Esophagus muscularis mucosa (tissue), 4 donors: ENCODE measurements at places on chromosomes 3 and 15.

DNA sequence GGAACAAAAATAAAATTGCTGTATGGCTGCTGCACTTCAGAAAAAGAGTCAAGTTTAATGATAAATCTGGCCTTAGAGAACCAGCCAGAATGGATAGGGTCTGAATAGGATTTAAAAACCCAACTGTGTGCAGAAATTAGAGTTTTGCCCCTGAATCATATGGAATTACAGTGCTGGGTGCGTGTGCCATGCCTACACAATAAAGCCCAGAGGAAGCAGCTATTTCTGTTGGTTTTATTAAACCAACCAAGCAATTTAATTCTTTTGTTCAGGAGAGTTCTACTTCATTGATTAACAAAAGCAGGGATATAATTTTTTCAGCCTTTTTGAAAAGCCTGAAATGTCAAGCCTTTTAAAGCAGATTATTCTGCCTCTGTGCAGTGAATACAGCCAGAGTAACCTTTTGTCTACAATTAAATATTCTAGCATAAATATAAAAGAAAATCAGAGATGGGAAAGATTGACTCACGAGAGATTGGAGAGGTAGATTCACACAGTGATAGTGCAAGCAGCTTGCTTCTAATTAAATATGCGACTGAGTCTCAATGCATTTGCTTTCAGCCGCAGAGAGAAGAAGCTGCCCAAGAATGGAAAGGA lies 66.7 kb upstream of the DNAJC19 start:
- no peak for DNase-seq

GRCh38 chr3:138786788-138787271 lies 47.9 kb downstream of the PIK3CB start:
- no peak for DNase-seq

- DNase-seq: no peak
Measured at GRCh38 chr3:143428294-143428693, 308.7 kb downstream of the CHST2 start.

DNA sequence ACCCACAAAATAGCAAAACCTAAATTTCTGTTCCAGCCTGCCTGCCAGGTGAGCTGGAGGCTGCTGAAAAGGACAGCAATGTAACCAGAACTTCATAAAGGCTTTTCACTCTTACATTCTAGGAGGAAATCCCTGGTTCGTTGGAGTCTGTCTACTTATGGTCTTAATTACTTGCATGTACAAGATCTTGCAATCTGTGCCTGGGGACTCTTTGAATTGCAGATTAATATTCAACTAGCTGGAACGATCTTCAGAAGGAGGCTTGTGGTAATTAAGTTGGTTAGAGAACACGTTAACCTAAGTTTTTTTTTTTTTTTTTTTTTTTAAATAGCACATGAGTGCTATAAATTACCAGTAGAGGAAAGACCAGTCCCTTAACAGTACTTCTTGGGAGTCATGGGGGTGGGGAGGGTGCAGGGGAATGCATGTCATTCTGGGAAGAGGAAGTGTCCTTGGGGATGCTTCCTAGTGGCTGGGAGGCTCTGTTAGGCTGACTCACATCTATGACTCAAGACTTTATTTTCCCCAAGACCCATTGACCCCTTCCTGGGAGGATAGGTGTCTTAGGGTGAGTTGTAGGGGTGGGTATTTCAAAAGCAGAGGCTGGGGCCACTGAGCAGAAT lies 139.8 kb downstream of the RAB11A start:
- no peak for DNase-seq

- DNase-seq: peak; percentile 82
Measured at GRCh38 chr3:42490243-42490642, 12.2 kb upstream of the VIPR1 start.

GRCh38 chr3:168862466-168862865 lies 766.7 kb upstream of the GOLIM4 start:
- no peak for DNase-seq

GRCh38 chr15:70172566-70173225 lies 75.0 kb upstream of the TLE3 start:
- DNase-seq: no peak

DNA sequence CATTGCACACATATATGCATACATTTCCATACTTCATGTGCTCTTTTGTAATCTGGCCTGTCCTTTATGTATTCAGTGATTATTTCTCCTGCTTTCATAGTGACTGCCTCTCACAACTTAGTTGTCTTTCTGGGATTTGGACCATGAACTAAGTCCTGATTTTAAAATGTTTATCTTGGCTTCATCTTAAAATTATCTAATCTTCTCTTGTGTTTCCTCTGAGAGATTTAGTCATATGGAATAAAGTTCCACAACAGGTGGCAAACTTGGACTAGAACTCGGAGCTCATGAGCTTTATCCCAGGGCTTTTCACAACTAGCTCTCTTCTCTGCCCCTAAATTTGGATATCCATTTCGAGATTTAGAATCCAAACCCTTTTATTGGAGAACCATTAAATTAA lies 44.3 kb downstream of the U2SURP start:
- no peak for DNase-seq

GRCh38 chr3:125662675-125663074 lies 67.4 kb upstream of the OSBPL11 start:
- no peak for DNase-seq

GRCh38 chr3:16239780-16240179 lies 25.0 kb downstream of the DPH3 start:
- DNase-seq: no peak

DNA sequence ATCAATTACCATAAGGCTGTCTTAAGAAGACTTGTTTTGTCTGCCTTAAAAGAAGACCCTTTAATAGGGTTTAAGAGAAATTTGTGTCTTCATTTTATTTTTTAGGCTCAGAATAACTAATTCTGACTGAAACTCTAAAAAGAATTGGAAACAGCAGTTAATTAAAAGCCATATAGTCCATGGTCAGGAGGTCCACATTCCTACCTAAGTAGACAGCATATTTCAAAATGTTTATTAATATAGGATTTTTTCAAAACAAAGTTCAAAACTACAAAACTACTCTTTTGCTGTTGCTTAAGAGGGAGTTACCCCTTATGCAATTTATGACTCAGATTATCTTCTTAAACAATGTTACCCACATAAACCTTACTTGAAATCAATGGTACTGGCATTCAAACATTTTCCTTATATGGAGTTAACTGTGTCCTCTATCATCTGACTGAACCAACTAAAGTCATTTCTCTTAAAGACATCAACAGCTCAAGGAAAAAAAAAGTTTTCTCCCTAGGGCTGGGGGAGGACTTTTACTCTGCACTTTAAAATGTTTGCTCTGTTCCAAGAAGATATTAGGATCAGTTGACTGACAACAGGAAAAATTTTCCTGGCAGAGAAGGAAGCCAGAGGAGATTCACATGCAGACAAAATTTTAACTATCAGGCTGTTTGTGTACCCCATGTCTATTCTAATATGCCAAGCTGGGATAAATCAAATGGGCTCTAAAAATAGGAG lies 56.8 kb upstream of the NANOGP8 start:
- no peak for DNase-seq

GRCh38 chr15:57554812-57555179 lies 36.9 kb upstream of the MYZAP start:
- no peak for DNase-seq

GRCh38 chr3:116663161-116664110 lies 46.1 kb upstream of the TUSC7 start:
- DNase-seq: no peak

DNA sequence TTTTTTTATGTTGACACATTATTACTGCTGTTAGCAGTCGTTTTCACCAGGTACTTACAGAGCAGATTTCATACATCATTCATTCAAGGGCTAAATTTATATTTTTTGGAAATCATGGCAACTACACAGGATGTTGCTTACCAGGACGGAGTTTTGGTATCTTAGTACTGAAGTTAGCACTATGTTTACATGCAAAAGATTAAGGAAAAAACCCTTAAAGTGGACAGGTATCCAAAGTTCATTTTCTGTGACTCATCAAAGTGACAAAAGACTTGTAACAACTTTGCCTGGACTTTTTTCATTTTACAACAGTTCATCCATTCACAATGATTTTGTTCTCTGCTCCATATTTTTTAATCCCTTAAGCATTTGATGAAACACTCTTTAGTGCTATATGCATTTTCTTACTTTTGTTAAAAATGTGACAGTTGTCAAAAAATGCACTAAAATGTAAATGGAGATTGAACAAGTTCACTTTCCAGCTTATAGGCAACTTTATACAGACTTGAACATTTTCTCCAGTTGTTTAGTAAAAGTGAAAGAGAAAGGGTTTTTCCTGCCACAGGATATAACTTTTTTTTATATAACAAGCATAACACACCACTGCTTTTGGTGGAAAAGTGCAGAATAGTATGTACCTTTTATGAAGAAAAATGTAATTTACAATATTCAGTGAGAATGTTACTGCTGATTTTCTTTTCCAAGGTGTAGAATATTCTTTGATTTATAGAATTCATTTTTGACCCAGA lies 104.1 kb downstream of the STT3B start:
- DNase-seq: no peak

GRCh38 chr3:132606085-132606484 lies 9.0 kb downstream of the ACKR4 start:
- no peak for DNase-seq

GRCh38 chr3:73479325-73479724 lies 145.4 kb downstream of the PDZRN3 start:
- DNase-seq: no peak

GRCh38 chr3:148366743-148367410 lies 330.8 kb upstream of the AGTR1 start:
- DNase-seq: no peak

GRCh38 chr3:194344012-194344411 lies 7.1 kb downstream of the CPN2 start:
- DNase-seq: peak; percentile 95

- no peak for DNase-seq
Measured at GRCh38 chr3:169613053-169613803, 50.3 kb downstream of the MECOM start.

DNA sequence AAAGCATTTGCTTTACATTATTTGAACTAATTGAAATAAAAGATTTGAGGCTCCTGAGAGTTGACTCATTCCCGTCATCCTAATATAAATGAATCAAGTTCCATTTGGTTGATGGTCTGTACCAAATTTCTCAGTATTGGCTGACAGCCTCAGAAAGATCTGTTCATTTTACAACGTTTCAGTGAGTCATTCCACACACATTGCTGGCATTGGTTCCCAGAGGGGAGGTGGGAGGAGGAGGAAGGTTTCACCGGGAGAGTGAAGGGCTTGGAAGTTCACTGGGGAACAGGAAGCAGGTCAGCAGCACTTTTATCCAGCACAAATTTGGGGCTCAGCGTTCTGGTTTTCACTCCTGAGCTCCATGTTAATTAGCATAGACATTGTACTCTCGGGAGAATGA lies 176.7 kb upstream of the CADPS start:
- DNase-seq: no peak

GRCh38 chr15:101521591-101521990 lies 32.1 kb upstream of the PCSK6 start:
- DNase-seq: no peak

DNA sequence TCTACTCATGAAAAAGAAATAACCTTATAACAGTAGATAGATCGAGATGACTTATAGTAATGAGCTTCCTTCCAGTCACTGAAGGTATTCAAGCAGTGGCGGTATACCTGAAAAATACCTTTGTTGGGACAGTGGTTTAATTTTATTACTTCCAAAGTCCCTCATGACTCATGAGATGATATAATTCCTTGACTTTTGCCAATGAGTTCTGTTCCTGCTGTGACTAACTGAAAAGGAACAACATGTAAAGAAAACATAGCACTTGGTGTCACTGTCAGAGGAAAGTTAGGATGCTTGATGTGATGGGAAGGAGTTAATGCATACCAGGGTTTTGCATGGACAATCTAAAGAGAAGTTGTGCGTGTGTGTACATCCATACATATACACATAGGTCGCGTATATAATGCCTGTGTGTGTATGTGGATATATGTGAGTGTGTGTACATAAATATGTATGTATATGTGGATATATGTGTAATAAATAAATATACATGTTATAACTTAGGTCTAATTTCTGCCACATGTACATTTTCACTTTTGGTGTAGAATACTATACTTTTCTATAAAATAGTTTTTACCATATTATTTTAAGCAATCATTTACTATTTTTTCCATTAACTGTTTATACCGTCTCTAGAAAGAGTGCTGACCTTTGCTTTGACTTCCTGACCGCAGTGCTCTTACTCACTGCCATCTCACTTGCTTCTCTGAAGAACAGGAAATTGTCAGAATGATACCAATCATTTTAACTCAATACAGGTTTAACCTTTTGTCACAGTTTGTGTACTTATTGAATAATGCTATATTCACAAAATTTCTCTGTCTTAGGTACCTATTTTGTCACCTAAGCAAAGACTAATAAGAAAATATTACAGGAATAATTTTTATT lies 12.6 kb upstream of the PAK2 start:
- DNase-seq: no peak
